ENCODE measurements at places on chromosomes 16 and 17.

DNA sequence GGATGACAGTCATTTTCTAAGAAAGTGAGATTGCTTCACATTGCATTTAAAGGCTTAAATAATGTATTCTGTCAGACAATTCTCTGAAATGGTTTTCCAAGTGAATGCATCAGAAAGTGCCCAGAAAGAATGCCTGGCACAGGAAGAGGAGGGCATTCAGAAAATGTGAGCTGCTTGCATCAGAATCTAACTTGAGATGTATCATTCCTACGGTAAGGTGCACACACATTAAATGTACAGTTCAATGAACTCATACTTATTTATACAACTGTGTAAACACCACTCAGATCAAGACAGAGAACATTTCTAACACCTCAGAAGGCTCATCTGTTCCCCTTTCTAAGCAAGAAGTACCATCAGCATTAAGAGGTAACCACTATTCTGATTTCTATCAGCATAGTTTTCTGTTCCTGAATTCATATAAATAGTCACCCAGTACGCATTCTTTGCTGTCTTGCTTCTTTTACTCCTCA is 638.0 kb downstream of the MAF start:
- no peak for DNase-seq

- no peak for DNase-seq
These were observed 85.3 kb upstream of the MAF start for GRCh38 chr16:79685871-79686270.

GRCh38 chr17:50027881-50028735 is 27.8 kb upstream of the ITGA3 start:
- no peak for DNase-seq

GRCh38 chr17:41393294-41393693 is 4.1 kb downstream of the KRT31 start:
- DNase-seq, result no peak

DNA sequence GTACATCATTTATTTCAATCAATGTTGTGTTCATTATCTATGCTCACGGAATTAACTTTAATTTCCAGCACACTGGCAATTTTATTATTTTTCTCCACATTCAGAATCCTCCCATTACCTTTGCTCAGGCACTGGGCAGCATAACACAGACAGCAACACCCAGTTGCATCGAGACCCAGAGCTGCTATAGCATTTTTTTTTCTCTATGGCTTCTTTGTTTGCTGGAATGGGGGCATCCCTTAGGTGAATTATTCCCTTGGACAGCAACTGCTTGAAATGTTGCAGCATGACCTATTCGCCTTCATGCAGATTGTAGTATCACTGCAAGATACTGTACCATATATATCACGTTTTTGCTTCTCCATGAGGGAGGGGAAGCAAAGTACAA is 88.8 kb downstream of the CHD9NB start:
- no peak for DNase-seq

DNA sequence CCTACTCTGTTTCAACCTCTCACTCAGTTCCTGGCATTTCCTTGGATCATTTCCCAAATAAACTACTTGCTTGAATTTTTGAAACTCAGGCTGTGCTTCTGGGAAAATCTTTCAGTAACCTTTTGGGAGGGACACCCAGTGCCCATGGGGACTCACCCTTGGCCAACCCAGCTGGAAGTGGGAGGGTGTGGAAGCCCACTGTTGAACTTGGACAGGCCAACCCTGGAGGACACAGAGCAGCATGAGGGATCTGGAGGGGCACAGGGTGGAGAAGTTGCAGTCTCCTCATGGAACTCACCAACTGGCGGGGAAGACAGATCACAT is 11.2 kb downstream of the RTN4RL1 start:
- no peak for DNase-seq

DNA sequence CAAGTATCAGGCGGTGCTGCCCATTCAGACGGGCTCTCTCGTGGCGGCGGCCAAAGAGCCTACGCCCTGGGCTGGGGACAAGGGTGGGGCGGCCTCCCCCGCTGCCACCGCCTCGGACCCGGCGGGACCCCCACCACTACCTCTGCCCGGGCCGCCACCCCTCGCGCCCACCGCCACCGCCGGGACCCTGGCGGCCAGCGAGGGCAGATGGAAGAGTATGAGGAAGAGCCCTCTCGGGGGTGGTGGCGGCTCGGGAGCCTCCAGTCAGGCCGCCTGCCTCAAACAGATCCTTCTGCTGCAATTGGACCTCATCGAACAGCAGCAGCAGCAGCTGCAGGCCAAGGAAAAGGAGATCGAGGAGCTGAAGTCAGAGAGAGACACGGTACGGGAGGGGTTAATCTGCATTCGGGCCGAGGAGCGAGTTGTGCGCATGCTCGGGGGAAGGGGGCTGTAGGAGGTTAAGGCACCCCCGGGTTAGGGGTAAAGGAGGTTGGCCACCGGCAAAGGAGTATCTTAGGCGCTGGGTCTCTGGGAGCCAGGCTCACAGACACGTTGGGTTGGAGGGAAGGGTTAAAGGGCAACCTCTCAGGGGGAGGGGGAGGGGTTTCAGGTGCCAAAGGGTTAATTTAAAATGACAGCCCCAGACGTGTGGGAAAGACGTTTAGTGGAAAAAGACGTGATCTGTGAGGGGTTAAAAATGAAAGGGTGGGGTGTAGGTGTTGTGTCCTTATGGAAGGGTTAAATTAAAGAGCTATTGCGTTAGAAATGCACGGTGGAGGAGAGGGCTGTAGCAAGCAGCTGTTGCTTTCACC is 1.4 kb downstream of the MSL1 start:
- DNase-seq, result peak; percentile 51

- DNase-seq, result no peak
These were observed 50.8 kb downstream of the DNAH17 start for GRCh38 chr17:78526231-78527025.

GRCh38 chr17:37770631-37771518 is 26.0 kb upstream of the HNF1B start:
- DNase-seq, result no peak

- peak; percentile 23 for DNase-seq
These were observed 18.8 kb downstream of the ZNF652 start for GRCh38 chr17:49343273-49343672.

DNA sequence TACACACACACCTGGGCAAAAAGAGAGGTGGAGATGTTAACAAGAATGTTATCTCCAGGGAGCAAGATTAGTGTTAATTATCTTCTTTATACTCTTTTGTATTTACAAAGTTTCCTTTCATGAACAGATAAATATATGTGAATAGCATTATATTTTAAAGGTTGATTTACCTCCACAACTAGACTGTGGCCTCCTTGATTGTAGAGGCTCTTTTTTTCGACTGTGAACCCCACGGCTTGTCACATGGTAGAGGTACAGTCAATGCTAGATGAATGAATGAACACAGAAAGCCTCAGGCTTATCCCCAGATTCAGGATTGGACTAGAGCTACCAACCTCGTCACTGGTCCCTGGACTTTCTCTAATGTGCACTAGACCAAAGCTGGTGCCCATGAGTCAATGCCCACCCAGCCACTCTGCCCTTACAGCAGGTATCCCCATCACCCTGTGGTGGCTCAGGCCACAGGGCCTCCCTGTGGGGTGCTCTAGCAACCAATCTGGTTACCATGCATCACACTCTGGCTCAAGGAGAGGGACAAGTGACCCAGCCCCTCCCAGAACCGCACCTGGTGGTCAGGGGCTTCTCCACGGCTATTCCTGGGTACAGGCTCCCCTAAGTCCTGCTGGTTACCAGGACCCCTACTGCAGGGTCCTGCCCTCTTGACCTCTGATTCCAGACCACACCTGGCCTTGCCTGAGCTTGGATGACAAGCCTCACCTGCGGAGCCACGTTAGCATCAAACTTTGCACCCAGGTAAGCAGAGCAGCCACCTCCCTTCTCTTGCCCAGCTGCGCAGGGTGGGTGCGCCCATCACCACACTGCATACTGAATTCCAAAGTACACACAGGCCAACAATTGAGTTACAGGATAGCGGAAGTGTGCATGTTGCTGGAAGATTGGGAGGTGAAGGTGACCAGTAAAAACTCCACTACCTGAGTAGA is 101.0 kb downstream of the CDYL2 start:
- no peak for DNase-seq

- DNase-seq, result no peak
These were observed 109.0 kb upstream of the DHX40 start for GRCh38 chr17:59456428-59456827.

DNA sequence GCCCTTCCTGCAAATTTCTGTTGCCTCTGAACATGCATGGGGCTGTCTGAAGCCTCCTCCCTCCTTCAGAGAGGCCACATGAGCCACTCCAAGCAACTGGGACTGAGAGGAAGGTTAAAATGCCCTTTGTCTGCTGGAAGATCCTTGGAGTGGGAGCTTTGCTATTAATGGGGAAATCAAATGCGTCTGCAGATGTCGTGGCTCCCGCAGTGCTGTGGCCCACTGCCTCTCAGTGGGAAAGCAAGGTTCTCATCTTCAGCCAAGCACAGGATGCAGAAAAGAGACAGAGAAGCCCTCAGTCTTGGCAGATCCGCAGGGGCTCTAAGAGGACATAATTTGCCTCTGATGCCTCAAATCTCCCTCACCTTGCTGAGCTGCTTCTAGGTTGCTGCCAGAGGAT is 34.8 kb downstream of the PEMT start:
- no peak for DNase-seq

DNA sequence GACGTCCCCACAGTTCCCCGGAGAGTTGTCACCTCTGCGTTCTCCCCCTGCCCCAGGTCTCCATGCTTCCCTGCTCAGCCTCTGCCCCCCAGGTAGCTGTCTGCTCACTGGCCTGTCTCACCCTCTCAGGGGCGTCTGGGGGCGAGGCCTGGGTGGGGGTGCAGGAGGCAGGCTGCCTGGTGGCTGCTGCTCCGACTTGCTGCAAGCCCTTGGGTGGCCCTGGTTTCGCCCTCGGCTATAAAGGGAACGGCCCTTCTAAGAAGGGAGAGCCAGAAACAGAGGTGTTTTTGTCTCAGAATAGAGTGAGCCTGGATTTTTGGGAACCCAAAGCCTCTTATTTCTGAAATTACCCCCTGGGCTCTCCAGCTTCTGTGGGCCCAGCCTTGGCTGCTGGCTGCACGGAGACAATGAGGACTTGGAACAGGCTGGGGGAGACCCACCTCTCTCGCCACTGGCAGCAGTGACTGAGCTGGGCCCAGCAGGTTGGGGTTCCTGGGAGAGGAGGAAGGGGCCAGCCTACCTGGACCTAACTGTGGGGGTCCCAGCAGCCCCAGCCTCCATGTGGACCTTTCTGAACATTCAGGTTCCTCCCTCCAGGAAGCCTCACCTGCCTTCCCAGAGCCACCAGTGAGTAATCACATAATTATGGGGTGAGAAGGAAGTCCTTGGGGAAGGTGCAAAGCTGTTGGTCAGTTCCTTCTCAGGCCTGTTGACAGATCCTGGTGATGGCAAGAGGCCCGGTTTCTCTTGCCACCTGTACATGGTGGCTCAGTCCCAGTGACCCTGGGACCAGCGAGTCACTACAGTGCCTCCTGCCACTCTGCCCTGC is 15.5 kb upstream of the SPNS2 start:
- DNase-seq, result no peak

DNA sequence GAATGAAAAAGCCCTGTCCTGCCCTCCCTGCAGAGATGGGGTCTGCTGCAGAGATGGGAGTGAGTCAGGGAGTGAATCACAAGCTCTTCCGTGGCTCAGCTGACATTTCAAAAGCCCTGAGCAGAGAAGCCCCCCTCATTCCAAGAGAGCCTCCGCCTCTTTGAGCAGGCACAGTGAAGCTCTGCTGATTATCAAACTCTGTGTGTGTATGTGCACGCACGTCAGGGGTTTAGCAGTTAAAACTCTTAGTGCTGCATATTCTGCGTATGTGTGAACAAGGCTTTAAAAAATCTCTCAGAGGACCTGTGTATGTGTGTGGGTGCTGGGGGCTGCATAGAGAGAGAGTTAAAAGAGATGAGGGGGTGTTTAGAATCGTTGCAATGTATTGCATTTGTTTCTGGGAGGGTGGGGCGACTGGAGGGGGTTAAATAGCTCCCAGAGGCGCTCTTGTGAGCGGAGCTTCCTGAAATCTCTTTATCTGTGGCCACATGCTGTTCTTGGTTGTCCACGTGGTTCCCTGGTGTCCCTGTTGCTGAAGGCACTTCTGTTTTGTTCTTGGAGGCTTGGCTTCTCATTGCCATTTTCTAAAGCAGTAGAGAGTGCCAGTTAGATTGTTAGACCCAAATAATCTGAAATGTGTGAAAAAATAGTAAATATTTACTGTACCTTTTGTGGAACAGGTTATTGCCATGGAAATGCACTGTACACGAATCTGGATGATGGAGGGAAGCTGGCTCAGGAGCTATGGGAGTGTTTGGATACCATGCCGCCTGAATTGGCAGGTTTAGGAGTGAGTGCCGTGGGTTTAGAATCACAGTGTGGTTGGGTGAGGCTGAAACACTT is 116.6 kb downstream of the PRKCB start:
- no peak for DNase-seq

GRCh38 chr16:49340466-49340865 is 33.1 kb upstream of the C16orf78 start:
- DNase-seq, result no peak

DNA sequence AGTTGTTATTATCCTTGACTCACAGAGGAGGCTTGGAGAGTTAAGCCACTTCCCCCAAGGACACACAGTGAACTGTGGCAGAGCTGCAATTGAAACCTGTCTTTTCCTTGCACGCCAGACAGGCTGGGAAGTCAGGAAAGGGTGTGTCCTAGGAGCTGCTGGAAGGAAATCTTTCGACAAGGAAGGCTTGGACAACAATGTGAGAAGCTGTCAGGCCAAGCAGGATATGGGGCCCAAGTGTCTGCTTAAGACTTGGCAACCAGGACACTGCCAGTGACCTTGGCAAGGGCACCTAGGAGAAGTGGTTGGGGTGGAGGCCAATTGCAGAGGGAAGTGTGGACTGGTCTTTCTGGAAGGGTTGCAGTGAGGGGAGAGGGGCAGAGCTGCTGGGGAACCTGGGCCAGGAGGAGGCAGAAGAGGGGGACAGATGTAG is 2.1 kb upstream of the CAMKK1 start:
- DNase-seq, result peak; percentile 19

DNA sequence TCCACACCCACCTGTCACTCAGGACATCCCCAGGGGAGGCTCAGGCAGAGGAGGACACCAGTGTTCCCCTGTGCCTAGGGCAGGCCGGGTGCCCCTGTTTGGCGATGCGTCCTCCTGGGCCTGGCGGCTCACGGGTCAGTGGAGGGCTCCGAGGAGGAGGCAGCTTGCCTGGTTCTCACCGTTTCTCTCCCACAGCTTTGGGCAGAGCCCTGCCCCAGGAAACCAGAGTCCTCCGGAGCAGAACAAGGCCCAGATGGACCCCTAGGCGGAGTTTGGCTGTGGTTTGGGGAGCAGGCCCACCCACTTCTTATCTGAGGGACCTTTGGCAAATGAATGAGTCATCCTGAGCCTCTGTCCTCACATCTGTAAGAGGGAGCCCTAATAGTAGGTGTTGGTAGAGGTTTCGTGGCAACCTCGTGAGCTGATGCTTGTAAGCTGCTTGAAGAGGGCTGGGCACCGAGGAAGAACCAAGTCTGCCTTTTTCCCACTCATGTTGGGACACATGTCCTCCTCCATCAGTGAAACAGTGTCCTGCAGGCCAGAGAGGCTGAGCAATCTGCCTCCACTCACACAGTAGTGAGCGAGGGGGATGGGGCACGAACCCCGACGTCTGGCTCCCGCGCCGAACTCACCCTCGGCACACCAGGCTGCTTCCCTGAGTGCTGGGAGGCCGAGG is 247.0 kb upstream of the CIBAR2 start:
- no peak for DNase-seq
